ENCODE measurements at places on chromosomes 7 and 10.

DNA sequence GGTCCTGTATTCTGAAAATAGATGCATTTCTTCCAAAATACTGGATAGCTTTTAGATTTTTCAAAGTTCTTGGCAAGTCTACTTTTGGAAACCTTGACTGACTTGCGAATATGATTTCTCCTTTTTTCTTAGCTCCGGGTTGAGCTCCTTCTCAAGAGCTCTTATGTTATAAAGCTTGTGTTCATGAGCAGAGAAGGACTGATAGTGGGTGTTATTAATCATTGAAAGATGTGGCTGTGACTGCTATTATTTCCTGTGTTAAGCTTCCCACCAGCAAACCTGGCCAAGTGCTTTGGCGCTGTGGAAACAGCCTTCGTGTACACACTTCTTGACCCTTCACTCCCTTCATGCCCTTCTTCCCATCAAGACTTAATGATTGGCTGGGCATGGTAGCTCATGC, 98.2 kb downstream of the KIAA1217 start:
- no peak for DNase-seq

- DNase-seq, result no peak
Measured at GRCh38 chr7:75688200-75689136, 50.3 kb downstream of the HIP1 start.

- peak; percentile 75 for DNase-seq
Measured at GRCh38 chr10:118241229-118242137, 100.6 kb downstream of the FAM204A start.

DNA sequence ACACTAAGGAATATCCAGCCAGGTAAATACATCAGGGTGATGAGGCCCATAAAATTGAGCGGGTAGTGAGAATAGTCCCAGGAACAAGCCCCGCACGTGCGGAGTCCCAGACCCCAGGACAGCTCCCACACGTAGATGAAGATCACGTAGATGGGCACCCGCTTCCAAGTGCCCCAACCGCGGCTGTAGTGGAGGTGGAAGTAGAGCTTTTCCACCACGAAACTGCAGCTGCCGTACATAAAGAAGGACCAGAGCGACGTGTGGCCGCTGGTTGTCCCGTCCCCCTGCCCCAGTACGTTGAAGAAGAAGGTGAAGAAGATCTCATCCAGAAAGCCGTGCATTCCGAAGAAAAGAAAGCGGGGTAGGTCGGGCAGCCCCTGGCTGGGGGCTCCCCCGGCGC, 948 bp downstream of the TMEM229A start:
- DNase-seq, result no peak

DNA sequence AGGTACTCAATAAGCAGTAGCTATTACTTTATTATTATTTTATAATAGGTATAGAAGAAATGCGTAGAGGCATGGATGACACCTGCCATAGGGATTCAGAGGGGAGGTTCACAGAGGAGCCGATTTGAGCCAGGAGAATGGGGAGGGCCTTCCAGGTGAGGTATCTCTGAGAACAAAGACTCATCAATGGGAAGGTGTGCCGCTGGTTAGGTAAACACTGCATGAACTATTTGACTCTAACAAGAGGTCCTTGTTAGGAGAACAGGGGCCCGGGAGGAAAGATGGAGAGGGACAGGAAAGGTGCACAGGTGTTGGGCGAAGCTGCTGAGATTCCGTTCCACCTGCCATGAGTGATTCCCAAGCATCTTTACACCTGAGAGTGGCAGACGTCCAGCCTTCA, 41.8 kb upstream of the TMEM273 start:
- DNase-seq, result no peak

DNA sequence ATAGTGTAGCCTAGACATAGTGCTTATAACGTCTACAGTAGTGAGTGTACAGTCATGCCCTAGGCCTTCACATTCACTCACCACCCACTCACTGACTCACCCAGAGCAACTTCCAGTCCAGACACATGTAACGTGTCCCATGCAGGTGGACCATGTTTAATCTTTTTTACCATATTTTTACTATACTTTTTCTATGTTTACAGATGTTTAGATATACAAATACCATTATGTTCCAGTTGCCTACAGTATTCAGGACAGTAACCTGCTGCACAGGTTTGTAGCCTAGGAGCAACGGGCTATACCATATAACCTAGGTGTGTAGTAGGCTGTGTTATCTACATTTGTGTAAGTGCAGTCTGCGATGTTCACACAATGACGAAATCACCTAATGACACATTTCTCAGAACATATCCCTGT, 11.0 kb downstream of the MPP7 start:
- DNase-seq, result no peak

DNA sequence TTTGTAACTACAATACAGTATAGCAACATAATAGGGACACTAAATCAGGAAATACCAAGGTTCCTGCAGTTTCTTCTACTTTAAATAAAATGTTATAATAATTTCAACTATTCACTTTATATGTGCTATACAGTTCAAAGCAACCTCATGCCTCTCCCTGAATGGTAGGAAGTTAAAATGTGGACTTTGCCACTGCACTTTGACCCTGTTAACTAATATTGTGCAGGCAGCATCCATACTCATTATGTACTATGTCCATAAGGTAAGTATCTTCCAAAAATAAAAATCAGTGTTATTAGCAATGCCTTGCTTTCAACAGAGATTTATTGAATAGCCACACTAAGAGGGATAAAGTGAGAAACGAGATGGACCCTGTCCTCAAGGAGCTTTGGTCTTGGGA, 4.8 kb downstream of the STEAP4 start:
- no peak for DNase-seq

DNA sequence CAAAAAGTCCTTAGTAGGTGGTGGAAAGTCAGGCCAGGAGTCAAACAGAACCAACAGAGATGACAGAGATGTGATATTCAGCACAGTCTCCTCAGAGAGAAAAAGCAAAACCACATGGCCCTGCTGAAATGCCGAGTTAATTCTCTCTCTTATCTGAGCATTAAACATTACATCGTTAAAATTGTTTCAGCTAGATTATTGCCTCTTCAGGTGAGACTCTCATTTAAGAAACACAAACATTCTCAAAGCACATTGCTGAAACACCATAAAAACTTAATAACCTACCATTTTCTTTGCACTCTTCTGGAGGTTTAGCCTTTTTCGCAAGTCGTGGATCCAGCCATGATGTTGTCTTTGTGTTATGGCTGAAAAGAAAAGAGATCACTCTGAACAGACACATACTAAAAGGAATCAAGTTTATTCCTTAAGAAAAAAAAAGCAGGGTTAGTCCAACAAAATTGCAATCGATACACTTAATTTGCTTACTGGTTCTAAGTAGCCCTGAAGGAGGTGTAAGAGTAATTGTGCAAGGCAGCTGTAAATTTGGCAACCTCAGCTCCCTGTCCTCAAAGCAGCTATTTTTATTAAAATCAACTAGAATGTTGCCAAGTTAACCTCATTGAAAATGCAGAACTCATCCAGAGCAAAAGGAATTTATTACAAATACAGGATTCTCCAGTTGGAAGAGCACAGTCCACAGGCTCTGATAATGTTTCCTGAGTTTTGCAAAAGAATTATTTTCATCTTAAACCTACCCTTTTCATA, 691.1 kb downstream of the PHTF2 start:
- DNase-seq, result no peak

DNA sequence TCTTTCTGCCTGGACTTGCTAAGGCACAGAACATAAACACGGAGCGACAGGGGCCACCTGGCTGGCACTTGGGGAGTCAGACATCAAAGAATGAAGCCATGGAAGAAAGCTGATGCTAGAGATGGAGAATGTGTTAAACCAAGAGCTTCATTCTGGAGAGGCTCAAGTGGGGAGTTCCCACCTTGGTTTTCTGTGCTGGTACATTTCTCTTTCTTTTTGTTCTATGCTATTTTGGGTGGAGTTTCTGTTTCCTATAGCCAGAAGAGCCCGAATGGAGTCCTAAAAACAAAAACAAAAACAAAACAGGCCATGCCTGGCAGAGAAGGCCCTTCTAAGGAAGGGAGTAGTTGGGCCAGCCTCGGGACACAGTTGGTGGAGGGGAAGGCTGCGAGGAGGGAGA, 148.4 kb upstream of the PRR15 start:
- DNase-seq, result no peak

- DNase-seq, result no peak
Measured at GRCh38 chr10:35347121-35347562, 10.8 kb downstream of the CCNY start.

GRCh38 chr10:19168584-19168983, 120.0 kb downstream of the MALRD1 start:
- DNase-seq, result no peak

DNA sequence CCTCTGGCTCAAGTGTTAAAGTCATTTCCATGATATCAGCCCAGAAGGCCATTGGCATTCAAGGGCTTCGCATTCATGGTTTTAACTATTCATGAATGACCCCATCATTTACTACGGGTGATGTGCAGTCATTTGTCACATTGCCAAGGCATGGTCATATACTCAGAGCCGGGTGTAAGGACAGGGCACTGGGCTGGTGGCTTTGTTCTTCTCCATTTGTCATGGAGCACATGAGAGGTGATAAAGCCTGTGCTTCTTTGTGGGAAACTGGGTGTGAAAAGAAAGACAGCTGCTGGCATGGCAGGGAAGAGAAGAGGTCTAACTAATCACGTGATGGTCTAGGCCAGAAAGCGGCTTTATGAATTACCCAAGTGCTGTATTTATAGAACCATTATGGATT, 132.2 kb upstream of the PLXNA4 start:
- no peak for DNase-seq

- DNase-seq, result no peak
Measured at GRCh38 chr10:67050415-67050814, 124.6 kb downstream of the LRRTM3 start.

- no peak for DNase-seq
Measured at GRCh38 chr10:78688901-78689583, 379.7 kb upstream of the ZMIZ1 start.

DNA sequence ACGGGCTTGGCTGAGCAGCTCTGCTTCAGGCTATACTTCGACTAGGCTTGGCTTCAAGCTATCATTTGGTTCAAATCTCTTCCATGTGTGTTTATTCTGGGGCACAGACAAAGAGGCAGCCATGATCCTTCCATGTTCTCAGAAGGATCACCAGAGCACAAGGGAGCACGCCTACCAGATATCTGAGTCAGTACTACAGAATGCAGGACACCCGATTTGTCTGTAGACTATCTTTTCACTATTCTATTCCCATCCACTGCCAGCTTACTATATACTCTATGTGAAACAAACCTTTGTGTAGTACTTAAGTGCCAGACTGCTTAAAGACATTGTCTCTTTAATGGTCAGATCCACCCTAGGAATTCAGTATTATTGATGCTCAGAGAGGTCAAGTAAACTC, 35.1 kb downstream of the CH25H start:
- DNase-seq, result no peak

- DNase-seq, result no peak
Measured at GRCh38 chr7:13524076-13524475, 465.4 kb downstream of the ETV1 start.

DNA sequence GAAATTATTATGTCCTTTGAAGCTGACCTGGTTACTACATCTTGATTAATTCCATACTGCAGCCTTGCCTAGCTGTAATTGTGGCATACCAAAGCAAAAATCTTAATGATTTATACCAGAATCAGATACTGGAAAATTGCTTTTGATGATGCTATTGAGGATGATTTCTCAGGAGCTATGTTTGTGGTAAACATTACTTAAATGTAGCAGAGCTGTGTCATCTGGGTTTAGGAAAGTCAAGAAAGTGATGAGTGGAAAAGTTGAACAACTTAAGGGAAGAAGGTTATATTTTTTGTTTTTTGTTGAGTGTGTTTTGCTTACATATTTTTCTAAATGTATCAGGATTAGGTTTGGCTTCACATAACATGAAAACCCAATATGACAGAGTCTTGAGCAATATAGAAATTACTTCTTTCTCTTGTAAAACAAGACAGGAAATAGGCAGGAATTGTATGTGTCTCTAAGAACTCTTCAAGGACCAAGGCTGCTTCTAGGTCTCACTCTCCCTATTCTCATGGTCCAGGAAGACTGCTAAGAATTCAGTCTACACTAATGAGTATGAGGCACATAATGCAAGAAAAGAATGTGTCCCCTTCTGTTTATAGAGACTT, 87.6 kb upstream of the MTPN start:
- DNase-seq, result no peak

DNA sequence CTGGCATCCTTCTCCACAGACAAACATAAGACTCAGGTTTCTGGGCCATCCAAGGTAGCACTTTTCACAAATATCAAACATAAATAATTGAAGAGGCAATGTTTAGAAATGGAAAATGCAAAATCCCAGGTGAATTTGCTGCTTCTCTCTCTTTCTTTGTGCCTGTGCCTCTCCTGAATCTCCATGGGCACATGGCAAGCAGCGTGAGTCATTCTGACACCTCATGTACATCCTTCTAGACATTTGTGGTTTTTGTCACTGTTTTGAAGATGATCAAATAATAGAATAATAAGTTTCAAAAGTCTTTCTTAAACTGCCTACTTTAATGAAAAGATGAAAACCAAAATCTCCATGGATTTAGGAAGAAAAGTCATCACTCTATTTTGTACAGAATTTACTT, 60.3 kb upstream of the RAB11FIP2 start:
- no peak for DNase-seq

DNA sequence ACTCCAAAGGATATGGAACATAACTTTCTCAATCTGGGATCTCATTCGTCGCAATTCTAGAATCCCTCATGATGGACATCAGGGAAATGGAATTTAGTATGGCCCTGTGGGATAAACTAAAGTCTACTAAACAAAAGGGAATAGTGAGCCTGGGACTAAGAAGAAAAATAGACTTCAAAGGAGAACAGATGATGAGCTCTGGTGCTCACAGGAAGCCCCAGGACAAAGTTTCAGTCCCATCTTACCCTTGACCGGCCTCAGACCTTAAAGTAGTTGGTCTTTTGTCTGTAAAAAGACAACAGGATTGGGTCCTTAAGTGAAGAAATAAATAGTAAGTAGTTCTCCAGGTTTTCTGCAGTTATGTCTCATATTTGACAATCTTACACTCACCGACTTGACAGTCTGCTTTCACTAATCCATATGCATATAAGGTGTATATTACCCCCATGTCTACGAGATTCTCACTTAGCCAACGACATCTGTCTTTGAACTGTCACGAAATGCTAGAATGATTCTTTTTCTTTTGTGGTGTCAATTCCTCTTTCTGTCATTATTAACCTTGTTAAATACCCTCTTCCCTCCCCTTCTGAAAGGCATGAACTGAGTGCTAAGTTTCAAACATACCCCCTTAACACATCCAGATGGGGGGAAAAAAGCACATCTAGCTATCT, 10.9 kb upstream of the IKZF1 start:
- no peak for DNase-seq

- DNase-seq, result no peak
Measured at GRCh38 chr10:122749886-122750285, 50.2 kb upstream of the C10orf120 start.

GRCh38 chr7:15936991-15937390, 250.5 kb upstream of the MEOX2 start:
- no peak for DNase-seq

GRCh38 chr10:93554760-93555432, 11.6 kb upstream of the FFAR4 start:
- peak; percentile 80 for DNase-seq
